ENCODE measurements at places on chromosomes 2 and 18.

DNA sequence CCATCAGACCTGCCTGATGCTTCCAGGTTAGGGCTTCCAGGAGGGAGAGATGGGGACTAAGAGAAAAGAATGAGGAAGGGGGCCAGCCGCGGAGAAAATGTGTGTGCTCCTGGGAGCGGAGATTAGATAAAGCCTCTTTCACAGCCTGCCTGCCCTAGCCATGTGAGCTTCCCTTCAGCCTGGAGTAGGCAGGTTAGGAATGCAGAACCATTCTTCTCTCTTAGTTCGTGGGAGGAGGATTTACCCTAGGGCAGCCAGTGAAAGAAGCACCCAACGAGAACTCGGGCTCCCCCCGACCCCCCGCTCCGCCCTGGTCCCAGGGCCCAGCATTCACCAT, 36.1 kb downstream of the POMC start:
- DNase-seq: no peak

DNA sequence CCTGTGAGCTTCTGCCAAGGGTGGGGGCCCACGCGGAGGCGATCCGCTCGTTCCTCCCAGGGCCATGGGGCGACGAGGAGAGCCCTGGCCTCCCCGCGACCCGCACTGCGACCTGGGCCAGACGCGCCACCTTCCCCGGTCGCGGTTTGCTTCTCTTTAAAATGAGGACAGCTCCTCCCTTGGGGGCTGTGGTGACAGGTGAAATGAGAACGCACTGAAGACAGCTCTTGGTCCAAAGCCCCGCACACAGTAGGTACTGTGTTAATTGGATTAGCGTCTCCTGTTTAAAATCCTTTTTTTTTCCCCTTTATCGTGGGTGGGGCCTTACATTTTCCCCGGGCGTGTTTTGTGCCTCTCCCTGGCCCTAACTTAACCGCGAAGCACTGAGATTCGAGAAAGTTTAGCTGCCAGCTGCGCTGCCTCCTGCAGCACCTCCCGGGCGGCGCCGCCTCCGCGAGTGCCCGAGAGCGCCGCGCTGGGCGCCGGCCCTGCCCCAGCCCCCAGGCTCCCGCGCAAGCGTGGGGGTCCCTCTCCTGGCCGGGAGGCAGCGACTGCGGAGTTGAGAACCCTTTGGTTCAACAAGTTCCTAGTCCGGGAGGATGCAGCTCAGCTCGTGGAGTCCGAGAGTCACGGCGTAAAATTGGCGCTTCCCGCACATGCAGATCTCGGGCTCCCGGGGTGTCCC, 1.1 kb downstream of the HPCAL1 start:
- no peak for DNase-seq

DNA sequence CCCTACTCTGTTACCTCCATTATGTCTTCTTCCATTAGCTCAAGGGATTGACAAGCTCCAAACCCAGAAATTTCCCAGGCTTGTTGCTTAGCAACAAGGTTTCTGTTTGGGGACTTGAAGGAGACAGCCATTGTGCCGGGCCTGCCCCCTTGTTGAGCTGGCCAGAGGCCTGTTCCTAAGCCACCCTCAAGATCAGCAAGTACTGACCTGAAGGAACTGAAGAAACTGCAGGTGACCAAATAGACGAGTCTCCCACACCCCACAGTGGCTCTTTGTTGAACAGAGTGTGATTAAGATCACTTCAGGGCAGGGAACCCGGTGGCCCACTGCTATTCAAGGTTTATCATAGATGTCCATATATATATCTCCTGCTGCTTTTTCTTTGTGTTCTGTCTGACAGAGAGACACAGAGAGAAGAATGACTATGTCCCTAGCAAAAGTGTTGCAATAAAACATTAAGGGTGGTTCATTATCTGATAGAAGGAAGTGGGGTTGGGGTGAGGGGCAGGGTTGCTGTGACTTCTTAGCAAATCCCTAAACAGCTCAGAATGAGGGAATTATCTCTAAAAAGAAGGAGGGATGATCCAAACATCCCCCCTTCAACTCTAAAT, 69.2 kb downstream of the RNF144A start:
- no peak for DNase-seq

DNA sequence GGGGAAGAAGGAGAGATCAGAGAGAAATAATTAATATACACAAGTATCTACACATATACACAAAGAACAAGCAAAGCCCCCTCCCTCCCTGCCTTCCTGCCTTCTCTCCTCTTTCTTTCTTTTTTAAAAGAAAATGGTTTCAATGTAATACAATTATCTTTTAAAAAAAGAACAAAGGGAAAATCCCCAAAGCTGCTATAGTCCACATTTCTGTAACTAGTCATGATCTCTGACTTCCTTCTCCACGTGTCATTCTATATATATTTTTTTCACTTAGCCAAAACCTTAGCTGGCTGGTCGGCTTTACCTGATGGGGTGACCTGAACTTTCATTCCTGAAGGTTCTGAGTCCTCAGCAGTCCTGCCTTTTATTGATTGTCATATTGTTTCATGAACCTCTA, 44.3 kb downstream of the MAP3K20 start:
- no peak for DNase-seq

DNA sequence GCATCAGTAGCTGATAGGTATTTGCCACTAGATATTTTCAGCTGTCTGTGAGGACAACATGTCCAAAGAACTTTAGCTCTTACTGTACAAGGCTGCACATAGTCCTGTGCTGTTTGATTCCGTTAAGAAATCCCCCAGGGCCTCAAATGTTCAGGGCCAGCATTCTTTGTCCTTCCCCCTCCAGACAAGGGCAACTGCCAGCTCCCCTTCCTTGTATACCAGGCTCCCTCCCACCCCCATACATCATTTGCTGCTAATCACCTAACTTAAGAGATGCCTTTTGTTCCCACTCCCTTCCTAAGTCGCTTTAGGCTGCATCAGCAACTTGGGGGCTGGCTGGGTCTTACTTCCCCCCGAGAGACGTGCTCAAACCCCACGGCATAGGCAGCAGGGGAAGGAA, 138.7 kb downstream of the CDH20 start:
- DNase-seq: no peak

Data from stromal cell of bone marrow (primary cell).